ENCODE measurements at places on chromosomes 1 and 21. TPM values are rescaled to one million over a fixed set of nuclear protein-coding genes. Genes with fewer than 3 reads are reported as not detected.

- no peak overlapping the region for H3K4me3 ChIP-seq
- no peak for DNase-seq
- H3K4me1 ChIP-seq = no peaks in the 10 kb centered on the region
- peaks cover 2% of the 10 kb centered on the region for H3K27me3 ChIP-seq
- no peak overlapping the region for H3K27ac ChIP-seq
Measured at GRCh38 chr1:236083650-236084385, 18.9 kb upstream of the NID1 start.

GRCh38 chr1:199298825-199299224 lies 660.0 kb downstream of the PTPRC start:
- no peaks in the 10 kb centered on the region for H3K36me3 ChIP-seq
- H3K27ac ChIP-seq = no peak overlapping the region
- DNase-seq = no peak
- H3K27me3 ChIP-seq = no peaks in the 10 kb centered on the region
- H3K4me3 ChIP-seq = no peak overlapping the region
- H3K4me1 ChIP-seq = peaks cover 20% of the 10 kb centered on the region

DNA sequence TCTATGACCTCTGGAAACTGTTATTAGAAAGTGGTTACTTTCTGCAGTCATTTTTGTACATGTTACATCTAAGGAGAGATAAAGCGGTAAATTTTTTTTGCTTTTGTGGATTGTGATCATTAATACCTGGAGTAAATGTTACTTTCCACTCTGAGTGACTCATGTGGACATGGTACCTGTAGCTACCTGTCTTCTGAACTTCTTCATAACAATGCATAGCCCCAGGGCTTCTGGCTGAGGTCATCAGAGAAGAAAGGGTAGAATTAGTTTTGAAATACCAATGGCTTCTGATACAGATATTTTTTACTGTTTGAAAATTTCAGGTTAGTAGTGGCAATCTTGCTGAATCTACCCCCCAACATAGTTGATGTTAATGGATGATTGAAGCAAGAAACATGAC lies 489.3 kb downstream of the RWDD3 start:
- H3K4me3 ChIP-seq = no peak overlapping the region
- H3K27me3 ChIP-seq = no peaks in the 10 kb centered on the region
- no peaks in the 10 kb centered on the region for H3K36me3 ChIP-seq
- H3K4me1 ChIP-seq = no peaks in the 10 kb centered on the region
- no peak for DNase-seq
- no peak overlapping the region for H3K27ac ChIP-seq

- H3K27ac ChIP-seq = no peak overlapping the region
- no peak overlapping the region for H3K4me3 ChIP-seq
- H3K27me3 ChIP-seq = peaks cover 21% of the 10 kb centered on the region
- no peaks in the 10 kb centered on the region for H3K4me1 ChIP-seq
- H3K36me3 ChIP-seq = no peaks in the 10 kb centered on the region
Measured at GRCh38 chr1:98651116-98651632, 10.3 kb upstream of the SNX7 start.

DNA sequence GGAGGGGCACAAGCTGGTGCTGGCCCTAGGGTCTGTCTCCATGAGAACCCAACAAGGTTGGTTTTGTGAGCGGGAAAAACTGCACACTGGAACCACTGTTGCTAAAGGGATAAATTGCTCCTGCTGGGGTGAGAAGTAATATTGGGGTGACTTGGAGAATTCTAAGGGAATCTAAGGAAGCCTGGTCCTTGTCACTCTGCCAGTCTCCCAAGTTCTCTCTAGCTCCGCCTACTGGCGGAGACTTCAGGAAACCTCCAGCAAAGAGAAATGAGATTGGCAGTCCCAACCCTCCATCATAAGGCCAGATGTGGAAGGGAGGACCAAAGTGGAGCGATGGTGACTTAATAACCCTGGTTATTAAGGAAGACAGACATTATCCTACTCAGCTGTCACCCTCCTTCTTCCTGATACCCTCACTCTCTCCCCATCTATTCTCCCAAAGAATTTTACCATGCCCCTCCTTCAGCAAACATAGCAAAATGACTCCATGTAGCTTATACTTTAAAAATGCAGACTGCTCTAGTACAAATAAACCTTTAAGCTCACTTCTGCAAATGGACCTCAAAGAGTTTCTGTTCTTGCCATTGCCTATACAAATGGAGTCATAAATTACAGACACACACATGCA lies 2.7 kb downstream of the LCE1F start:
- no peaks in the 10 kb centered on the region for H3K36me3 ChIP-seq
- no peaks in the 10 kb centered on the region for H3K4me1 ChIP-seq
- DNase-seq = no peak

DNA sequence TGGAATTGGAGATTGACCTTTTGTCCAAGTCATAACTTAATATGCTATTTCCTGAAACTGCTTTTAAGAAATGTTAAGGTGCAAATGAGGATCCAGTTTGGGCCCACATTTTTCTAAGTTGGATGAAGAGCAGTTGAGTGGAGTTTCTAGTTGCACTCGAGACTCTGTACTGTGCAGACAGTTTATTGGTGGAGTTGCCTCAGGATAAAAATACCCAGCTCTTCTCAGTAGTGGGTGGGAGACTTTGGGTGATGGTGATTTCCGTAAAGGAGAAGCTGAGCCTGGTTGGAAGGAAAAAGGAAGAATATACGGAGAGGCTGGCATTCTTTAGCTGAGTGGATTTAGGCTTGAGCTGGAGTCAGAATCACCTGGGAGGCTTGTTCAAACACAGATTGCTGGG lies 49.9 kb downstream of the CAMTA1 start:
- no peak overlapping the region for H3K4me3 ChIP-seq
- H3K27ac ChIP-seq = no peak overlapping the region
- no peaks in the 10 kb centered on the region for H3K27me3 ChIP-seq
- DNase-seq = no peak
- peaks cover 12% of the 10 kb centered on the region for H3K36me3 ChIP-seq
- H3K4me1 ChIP-seq = peaks cover 17% of the 10 kb centered on the region

DNA sequence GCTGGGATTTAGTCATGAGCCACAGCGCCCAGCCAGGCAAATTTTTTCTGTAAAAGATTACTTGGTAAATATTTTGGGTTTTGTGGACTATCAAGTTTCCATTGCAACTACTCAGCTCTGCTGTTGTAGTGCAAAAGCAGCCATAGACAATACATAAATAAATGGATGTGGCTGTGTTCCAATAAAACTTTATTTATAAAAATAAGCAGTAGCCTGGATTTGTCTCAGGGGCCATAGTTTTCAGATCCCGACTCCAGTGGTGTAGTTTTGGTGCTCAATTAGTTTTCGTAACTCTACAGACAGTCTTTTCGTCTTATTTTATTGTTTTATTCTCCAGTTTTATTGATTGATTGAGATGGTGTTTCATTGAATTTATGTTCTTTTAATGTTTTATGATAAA lies 80.1 kb upstream of the IVNS1ABP start:
- no peak overlapping the region for H3K4me3 ChIP-seq
- DNase-seq = no peak
- H3K4me1 ChIP-seq = peaks cover 40% of the 10 kb centered on the region
- no peaks in the 10 kb centered on the region for H3K27me3 ChIP-seq

Gene LCE6A
- total RNA-seq = not detected

Gene KCNT2
- total RNA-seq = 26.2 TPM

Gene C1QA
- total RNA-seq = not detected

Gene KIF2C
- total RNA-seq = 7.7 TPM

Gene SAMD13
- 0.81 TPM for total RNA-seq

Gene KRTAP12-2
- total RNA-seq = not detected

Gene NMNAT1
- 14.5 TPM for total RNA-seq
